ENCODE measurements at places on chromosomes 3 and 15.

- no peak for DNase-seq
These were observed 461 bp upstream of the FNDC3B start for GRCh38 chr3:172038798-172039435.

DNA sequence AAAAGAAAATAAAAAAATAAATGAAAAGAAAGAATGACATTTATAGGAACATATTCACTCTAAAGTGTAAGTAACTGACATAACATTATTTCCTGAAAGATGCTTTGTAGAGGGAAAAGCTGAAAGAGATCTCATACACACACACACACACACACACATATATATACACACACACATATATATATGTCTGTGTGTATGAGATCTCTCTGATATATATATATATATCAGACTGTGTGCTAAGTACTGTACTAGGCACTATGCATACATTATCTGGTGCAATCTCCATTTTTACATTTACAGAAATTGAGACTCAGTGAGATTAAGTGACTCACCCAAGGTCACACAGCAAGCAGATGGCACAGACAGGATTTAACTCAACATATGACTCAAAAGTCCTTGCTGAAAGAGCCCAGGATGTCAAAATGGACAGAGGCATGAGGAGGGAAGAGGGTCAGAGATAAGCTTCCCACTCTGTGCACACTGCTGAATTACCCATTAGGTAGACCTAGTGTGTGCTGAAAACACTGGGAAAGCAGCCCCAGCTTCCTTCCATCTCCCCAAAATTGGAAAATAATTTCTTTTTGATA lies 15.0 kb downstream of the BHLHE40 start:
- DNase-seq, result no peak

DNA sequence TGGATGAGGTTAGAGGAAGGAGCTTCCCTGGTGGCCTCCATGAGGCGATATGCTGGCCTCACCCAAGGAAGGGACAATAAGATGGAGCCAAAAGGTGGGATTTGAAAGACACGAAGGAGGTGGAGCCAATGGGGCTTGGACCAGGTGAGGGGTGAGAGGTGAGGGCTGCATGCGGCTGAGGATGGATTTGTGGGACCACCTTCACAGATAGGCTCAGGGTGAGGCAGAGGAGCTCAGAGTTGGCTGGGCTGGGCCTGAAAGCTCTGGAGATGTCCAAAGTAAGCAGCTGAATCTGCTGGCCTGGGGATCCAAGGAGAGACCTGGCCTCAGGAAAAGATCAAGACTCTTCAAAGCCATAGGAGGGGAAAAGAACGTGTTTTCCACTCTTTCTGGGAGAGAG lies 49.8 kb downstream of the EXOG start:
- no peak for DNase-seq

GRCh38 chr15:57213862-57214261 lies 162.4 kb upstream of the CGNL1 start:
- no peak for DNase-seq

DNA sequence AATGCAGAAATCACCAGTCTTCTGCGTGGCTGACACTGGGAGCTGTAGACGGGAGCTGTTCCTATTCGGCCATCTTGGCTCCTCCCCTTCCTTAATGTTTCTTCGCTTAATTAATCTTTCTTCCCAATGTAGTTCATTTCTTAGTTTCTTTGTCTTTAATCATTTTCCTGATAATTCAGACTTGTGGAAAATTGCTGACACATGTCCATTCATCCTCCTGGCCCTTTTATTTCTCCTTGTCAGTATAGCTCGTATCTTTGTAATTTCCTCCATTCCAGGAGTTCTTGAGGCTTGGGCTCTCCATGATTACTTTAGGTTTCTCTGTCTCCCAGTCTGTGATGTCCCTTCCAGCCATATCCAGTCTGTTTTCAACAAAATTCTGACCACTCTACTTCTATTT lies 98.7 kb downstream of the UBE2E2 start:
- no peak for DNase-seq

DNA sequence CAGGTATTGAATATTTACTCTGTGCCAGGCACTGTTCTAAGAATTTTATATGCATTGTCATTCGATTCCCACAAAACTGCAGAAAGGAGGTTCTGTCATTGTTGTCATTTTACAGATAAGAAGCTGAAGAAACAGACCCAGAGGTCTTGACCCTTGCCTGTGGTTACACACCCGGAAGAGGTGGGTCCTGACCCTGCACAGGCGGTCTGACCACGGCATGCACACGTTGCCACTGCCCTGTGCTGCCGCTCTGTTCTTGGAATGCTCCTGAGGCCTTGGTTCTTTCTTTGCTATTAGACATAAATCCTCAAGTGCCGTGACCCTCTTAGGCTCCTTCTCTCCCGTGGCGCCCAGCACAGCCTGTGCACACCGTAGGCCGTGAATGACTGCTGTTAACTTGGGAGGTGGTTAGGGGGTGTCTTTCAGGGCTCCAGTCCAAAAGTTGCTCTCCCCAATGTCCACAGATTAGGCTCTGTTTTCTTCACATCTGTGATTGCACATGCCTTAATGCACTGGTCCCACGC lies 74.1 kb upstream of the PLXNA1 start:
- no peak for DNase-seq

DNA sequence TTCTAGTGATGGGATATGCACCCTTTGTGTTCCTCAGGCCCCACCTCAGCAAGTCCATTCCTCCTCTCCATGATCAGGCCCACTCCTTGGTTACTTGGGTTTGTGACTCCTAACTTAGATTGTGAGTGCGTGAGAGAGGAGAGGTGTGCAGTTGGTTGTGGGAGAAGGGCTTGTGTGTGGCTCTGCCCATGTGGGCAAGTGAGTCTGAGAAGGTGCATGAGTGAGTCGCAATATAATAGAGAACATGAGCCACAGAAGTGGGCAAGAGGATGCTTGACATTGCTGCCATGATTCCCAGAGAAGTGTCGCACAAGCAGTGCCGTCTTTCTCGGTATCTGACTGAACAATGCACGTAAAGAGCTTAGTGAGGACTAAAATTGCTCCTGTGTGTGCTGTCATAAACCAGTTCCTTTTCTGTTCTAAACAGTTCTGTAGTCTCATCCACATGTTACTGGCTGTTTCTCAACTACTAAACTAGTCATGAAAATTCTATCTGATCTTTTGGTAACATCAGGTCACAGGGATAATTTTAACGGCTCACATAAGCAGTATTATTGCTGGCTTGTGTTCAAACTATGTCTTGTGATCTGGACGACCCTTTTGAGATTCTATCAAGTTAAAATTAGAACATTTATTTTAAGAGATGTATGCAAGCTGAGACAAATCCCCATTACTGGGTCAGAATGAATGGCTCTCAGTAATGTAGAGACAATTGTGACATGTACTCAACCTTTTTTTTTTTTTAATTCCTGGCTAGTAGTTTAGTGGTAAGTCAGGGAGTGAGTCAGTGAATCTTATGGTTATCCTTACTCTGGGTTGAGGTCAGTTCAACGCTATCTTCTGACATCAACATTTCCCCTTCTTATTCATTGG lies 25.6 kb downstream of the GYG1 start:
- DNase-seq, result no peak

DNA sequence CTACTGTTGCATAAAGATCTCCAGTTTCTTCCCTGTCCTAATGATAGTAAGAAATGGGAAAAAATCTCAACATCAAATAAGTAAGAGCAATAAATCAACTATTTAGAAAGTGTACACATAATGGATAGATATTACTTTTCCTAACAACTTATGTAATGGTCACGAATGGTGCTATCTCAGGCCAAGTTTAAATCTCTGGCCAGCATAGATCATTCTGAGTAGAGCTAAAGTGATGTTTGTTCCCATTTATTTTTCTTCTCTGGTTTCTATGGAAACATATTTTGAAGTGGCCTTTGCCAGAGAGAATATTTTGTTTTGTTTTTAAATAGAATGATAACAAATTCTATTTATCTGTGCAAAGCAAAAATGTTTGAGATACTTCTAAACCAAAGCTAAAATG lies 249.7 kb upstream of the TTC14 start:
- DNase-seq, result no peak

- no peak for DNase-seq
These were observed 108.0 kb upstream of the MEIS2 start for GRCh38 chr15:37208146-37209040.

DNA sequence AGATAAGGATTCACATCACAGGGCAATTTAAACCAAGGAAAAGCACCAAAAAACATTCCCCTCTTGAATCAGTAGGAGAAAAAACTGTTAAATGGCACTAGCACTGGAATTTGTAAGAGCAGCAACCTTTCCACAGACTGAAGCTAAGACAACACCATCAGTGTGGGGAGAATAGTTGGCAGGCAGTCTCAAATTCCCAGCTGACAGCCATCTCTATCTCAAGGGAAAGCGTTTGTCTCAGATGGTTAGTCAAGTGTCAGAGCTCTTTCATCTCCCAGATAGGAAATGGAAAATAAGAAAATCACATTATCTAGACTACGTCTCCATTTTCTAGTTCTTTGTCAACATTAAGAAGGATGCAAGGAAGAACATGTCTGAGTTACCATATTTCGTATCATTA lies 228.7 kb downstream of the WDR72 start:
- DNase-seq, result no peak

DNA sequence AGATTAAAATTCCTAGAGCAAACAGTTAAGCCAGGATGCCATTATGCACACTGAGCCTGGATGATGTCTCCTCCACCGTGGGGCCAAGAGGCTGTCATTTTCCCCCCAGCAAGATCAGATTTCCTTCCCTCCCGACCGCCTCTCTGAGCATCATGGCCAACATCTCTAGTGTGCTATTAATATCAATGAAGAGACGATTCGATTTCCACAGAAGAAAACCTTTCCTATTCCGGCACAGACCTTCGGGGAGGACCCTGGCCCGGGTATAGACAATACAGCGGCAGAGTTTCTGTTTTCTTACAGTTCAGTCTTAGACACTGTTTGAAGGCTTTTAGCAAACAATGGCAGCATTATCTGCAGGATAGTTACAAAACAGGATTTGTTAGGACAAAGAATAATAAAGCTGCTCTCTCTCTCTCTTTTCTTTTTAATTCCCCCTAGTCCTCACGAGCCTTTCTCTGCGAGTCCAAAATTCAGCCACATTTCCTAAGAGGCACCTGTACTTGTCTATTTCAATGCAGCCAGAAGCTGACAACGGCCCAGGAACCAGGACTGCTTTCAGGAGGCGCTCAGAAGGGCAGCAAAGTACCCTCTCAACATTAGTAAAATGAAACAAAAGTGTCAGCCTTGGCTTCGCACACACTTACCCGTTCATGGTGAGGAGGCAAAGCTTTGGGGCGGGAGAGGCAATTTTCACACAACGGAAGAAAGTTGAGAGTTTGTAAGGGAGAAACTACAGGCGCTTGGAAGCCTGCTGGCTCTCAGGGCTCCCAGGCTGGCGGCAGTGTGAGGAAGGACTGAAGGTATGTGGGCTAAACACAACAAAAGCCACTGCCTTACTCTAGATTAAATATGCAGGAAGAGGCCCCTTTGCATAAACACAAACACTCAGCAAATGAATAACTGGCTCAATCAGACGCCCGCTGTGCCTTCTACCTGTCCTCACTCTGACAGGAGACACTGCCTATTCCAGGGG lies 278.0 kb downstream of the FOXP1 start:
- DNase-seq, result peak; percentile 45

GRCh38 chr3:175294793-175295192 lies 435.7 kb downstream of the NAALADL2 start:
- no peak for DNase-seq

GRCh38 chr15:57156210-57156884 lies 220.0 kb upstream of the CGNL1 start:
- no peak for DNase-seq

All from activated naive CD4-positive, alpha-beta T cell treated with anti-CD3 and anti-CD28 coated beads, Interleukin-2, amount 50 U/mL, for 16 hours (primary cell).